ENCODE measurements at places on chromosomes 16 and 17. TPM values are rescaled to one million over a fixed set of nuclear protein-coding genes. Genes with fewer than 3 reads are reported as not detected.

DNA sequence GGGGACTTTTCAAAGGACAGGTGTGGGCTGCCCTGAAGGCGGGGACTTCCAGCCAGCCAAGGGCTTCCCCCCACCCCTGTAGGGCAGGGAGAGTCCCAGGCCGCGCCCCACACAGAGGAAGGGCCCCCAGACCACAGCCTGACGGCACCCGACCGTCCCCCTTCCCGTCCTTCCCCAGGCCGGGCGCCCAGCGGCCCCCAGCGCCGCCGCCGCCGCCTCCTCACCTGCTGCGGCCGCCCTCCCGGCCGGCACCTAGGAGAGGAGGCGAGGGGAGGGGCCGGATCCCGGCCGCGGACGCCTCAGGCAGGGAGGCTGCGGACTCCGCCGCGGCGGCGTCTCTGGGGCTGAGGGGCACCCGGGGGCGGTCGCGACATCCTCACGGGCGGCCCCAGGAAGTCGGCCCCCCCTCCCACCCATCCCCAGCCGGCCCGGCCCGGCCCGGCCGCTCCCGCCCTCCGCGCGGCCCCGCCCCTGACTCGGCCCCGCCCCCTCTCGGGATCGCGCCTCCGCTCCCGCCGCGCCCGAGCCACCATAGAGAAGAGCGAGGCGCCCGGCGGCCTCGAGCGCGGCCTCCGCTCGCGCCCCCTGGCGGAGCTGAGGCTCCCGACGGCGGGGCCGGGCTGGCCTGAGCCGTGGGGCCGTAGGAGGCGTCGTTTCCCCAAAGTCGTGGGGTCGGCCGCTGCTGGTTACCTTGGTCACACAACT lies 25.5 kb upstream of the RFFL start:
- DNase-seq, result peak; percentile 68

The NPIPA8 gene
- 16.5 TPM for total RNA-seq

- no peak for DNase-seq
Measured at GRCh38 chr16:84617041-84617790, 662 bp downstream of the COTL1 start.

- peak; percentile 66 for DNase-seq
Measured at GRCh38 chr16:87956365-87957231, 5.4 kb downstream of the BANP start.

DNA sequence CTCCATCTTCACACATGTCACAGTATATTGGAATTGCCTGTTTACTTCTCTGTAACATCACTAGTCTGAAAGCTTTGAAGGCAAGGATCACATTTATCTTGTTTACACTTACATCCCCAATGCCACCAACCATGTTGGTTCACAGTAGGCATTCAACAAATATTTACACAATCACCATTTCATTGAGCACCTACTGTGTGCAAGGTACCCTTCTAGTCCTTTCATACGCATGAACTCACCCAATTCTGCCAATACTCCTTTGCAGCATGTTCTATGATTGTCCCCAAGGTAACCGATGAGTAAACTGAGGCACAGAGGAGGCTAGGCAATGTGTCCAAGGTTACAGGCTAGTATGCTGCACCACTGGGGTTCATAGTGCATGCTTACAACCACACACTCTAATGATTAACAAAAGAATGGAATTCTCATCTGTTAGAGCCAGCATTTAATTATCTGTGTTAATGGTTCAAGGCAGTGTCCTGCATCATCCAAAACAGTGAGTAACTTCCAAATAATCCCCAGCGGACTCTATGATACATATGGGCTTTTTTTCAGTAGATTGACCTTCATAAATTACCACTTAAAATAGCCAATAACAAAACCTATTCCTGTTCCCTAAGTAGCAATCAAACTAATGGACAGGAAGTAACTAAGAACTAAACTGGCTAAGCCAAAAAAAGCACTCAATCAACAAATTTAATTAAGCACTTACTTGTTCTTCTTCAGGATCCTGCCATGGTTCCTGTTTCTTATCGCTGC lies 364.5 kb upstream of the XYLT1 start:
- DNase-seq, result no peak

- DNase-seq, result no peak
Measured at GRCh38 chr16:81547194-81547938, 102.8 kb downstream of the CMIP start.

DNA sequence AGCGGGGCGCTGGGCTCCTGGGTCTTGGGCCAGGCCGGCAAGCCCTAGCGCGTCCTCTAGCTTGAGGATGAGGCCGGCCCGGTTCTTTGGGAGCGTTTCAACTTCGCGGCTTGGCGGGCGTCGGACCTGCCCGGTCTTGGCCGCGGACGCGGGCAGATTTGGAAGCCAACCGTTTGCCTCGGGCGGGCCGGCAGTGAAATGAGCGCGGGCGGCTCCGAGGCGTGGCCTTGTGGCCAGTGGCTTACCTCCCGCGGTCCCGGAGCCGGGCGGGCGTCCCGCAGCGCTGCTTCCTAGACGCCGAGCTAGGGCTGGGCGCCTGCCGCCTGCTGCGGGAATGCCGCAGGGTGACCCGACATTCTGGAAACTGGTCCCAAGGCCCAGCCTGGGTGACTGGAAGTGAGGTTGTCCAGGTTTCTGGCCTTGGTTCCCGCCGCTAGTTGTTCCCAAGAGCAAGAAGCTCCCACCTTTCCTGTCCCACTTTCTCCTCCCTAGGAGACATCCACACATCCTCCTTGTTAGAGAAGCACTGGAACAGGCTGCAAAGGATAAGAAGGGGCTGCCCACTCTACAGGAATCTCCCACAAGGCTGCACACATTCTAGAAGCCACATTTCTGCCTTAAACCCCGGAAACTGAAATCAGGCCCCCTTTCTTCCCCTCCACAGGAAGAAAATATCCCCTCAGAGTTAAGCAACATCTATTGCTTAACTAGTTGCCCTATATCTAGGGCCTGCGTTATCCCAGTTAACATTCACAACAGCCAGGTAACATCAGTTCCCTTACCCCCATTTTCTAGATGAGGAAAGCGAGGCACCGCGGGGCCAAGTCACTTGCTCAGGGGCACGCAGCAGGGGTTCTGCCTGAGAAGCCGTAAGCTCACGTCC lies 4.5 kb upstream of the CBX8 start:
- no peak for DNase-seq

The ANKFN1 gene
- 5.5 TPM for total RNA-seq

- DNase-seq, result no peak
Measured at GRCh38 chr17:67891481-67892119, 66.3 kb downstream of the BPTF start.

The GAS7 gene
- 60.8 TPM for total RNA-seq
